ENCODE measurements at places on chromosomes 4 and X. TPM values are rescaled to one million over a fixed set of nuclear protein-coding genes. Genes with fewer than 3 reads are reported as not detected.

Gene NLGN4X
- 1.7 TPM for total RNA-seq

Gene APEX2
- 22.1 TPM for total RNA-seq

GRCh38 chr4:177770776-177771175, 328.5 kb upstream of the AGA start:
- DNase-seq: no peak

- no peak for DNase-seq
These were observed 125.6 kb downstream of the ARHGAP24 start for GRCh38 chr4:85600501-85600900.

Gene ZCCHC12
- not detected for total RNA-seq

GRCh38 chr4:128983771-128984485, 109.4 kb downstream of the SCLT1 start:
- DNase-seq: no peak

DNA sequence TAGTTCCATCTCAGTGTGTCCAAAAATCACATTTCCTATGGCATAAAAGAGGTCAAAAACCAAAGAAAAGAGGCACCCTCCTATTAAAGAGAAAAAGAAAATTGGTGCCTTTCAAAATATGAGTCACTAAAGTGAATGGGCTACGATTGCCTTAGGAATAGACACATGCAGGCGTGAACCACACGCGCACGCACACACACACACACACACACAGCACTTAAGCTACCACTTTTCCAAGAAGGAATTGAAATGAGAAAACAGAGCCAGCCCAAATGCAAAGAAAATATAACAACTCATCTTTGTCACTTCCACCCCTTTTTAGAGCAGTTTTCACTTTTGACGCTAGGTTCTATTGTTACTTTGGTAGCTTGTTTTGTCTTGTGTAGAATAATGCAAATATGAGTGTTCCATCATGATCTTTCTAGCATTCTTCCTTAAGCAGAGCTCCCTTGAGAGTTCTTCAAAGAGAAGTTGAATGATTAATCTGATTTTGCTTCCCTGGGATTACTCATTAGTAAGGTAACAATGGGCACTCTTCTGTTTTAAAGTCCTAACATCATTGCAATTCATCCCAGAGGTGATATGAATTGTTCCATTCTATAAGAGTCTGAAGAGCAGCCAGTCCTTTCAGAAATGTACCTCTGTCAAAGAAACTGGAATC, 239.2 kb upstream of the GNPDA2 start:
- no peak for DNase-seq

DNA sequence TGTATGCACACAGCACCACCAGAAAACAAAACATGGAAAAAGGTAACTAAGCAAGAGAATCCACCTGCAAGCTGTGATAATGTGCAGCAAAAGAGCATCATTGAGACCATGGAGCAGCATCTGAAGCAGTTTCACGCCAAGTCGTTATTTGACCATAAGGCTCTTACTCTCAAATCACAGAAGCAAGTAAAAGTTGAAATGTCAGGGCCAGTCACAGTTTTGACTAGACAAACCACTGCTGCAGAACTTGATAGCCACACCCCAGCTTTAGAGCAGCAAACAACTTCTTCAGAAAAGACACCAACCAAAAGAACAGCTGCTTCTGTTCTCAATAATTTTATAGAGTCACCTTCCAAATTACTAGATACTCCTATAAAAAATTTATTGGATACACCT, 90.2 kb downstream of the TET2 start:
- DNase-seq: no peak

- no peak for DNase-seq
These were observed 11.0 kb upstream of the ERAS start for GRCh38 chrX:48815266-48815665.

DNA sequence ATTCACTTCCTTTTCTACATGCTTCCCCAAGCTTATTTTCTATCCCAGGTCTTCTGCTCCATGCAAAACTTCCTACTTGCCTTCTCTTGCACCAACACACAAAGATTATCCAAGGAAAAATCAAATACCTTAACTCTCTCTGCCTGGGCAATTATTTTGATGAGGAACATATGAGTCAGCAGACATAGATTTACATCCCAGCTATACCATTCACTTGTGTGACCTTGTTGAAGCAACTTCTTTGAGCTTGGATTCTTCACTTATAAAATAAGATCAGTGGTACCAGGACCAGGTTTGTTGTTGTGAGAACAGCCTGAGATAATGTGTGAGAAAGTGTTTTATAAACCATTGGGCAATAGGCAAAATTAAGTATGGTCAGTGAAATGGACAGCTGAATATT, 39.1 kb upstream of the TMEM192 start:
- DNase-seq: no peak

GRCh38 chrX:65985922-65986588, 53.8 kb downstream of the VSIG4 start:
- no peak for DNase-seq

- no peak for DNase-seq
These were observed 75.4 kb downstream of the MBNL3 start for GRCh38 chrX:132413459-132413858.

DNA sequence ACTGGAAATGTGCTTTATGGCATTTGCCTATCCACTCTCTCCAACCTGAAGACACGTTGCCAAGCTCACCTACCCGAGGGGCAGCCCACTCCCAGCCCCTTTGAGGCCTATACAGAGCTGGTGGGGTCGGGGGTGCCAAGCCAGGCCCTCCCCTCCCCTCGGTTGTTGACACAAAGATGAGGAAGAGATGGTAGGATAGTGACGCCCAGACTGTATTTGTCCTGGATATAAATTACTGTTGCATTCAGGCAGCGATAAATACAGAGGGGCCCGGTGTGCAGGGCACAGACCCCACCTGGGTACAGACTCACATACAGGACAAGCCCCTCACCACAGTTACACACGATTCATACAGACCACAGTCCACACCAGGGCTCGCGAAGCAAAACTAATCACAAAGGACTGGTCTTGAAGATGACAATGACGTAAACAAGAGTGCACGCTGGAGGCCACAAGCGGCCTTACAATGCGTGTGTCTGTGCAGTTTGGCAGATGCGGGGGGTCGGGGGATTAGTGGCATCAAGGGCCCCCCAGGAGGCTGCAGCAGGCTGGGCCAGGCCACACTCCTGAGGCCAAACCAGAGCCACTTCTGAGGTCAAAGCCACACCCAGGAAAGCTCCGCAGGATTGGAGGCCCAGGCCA, 14.6 kb downstream of the DGKQ start:
- DNase-seq: no peak

Gene SORBS2
- 37.5 TPM for total RNA-seq

- no peak for DNase-seq
These were observed 62.8 kb downstream of the UCHL1 start for GRCh38 chr4:41319553-41319952.

GRCh38 chrX:40307871-40308270, 210.1 kb upstream of the BCOR start:
- no peak for DNase-seq

- no peak for DNase-seq
These were observed 701.0 kb upstream of the PITX2 start for GRCh38 chr4:111323916-111324315.

DNA sequence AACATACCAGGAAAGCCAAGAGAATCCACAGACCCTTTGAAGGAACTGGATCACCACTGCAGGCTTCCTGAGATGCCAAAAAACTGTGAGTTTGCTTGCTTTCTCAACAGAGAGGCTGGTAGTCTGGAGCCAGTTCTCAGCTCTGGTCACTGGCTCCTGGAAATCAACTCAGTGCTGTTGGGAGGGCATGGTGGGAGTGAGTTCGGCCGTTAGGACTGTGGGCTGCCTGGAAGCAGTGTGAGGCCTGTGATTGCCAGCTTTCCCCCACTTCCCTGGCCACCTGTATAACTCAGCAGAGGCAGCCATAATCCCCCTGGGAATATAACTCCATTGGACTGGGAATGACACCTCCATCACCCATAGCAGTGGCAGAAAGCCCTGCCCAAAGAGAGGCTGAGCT, 122.0 kb upstream of the FSTL5 start:
- DNase-seq: no peak

Gene TGIF2LX
- total RNA-seq: not detected

Gene RBMXL3
- total RNA-seq: not detected

GRCh38 chrX:66164470-66164869, 423 bp downstream of the HEPH start:
- DNase-seq: no peak

Gene NFKB1
- total RNA-seq: 49.8 TPM

GRCh38 chr4:140059159-140059558, 94.8 kb downstream of the MAML3 start:
- no peak for DNase-seq

GRCh38 chr4:92128676-92129075, 175.1 kb upstream of the GRID2 start:
- no peak for DNase-seq

GRCh38 chr4:51858605-51859202, 15.8 kb downstream of the DCUN1D4 start:
- no peak for DNase-seq

Gene DCLK2
- 3.0 TPM for total RNA-seq

- no peak for DNase-seq
These were observed 12.2 kb downstream of the SMPX start for GRCh38 chrX:21745756-21746155.

- no peak for DNase-seq
These were observed 123.9 kb downstream of the SLC7A11 start for GRCh38 chr4:138118270-138118669.

Gene ARR3
- 0.64 TPM for total RNA-seq

Gene MAD2L1
- total RNA-seq: 8.8 TPM

DNA sequence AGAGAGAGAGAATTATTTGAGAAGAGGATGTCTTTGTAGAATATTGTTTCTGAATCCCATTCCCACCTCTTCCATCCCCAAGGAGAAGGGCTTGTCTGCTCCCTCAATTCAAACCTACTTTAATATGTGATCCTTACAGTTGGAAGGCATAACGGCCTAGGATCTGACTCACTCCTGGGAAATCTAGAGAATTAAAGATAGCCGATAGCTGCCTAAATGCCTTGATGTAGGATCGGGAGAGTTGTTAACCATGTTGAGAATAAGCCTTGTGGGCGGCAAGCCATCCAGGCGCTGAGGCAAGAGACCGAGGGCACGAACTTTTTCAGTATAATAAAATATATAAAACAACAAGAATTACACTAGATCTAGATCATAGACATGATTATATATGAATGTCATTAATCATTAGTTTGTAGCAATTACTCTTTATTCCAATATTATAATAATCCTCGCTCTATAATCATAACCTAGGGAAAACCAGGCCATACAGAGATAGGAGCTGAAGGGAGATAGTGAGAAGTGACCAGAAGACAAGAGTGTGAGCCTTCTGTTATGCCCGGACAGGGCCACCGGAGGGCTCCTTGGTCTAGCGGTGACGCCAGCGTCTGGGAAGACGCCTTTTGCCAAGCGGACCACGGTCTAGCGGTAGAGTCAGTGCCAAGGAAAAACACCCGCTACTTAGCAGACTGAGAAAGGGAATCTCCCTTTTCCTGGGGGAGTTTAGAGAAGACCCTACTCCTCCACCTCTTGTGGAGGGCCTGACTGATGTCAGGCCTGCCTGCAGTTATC, 13.5 kb downstream of the EMCN start:
- DNase-seq: no peak

Gene ARHGAP36
- total RNA-seq: 0.18 TPM

GRCh38 chr4:96315815-96316214, 475.9 kb downstream of the PDHA2 start:
- DNase-seq: no peak

Gene FAM9C
- total RNA-seq: 0.09 TPM

DNA sequence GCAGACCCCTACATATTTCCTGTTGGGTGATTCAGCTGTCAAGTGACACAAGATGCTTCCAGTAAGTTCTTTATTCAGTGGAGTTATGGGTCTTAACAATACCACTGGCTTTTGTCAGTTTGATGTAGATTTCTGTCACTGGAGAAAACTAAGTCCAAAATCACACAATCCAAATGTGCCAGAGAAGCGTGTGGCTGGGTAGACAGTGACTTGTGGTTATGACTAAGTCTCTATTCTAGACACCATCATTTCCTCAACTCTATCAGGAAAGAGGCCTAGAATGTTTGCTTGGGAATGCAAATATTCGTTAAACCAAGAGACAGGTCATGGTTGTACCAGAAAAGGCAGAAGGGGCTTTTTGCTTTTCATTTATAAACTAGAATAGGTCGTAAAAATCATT, 54.4 kb upstream of the HS3ST1 start:
- no peak for DNase-seq

Data from left colon (tissue), 2 donors.